ENCODE measurements at places on chromosomes 4 and X.

DNA sequence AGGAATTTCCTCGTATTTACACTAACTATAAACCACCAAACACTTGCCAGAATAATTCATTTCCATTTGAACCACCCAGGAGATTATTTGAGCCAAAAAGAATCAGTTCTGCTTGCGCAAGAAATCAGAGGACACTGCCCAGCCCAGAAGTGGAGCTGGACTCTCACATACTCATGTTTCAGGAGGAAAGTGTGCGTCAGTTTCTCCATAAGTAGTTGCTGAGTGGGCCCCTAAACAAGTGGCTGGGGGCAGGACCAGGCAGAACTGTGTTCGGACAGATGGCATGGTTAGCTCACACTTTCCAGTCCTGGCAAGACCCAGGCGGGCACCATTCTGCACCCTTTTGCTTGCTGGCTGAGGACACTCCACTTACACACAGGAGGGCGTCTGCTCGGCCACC lies 38.8 kb downstream of the BTC start:
- peak; percentile 7 for DNase-seq

GRCh38 chrX:155071694-155072280 lies 479 bp downstream of the BRCC3 start:
- no peak for DNase-seq

DNA sequence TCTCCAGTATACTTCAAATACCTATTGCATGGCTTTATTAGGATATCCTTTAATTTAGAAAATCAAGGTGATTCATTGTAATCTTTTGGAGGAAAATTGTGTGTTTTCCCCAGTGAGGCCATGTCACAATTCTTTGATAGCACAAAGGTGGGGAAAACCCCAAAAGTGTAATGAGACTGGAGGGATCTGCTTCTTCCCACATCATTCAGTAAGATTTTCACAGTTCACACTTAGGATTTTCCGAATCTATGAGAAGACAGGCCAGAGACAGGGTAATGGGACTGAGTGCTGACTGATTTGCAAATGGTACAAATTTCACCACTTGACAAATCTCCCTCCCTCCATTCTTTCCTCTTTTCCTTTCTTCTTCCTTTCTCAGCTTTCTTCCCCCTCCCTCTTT lies 181.1 kb downstream of the MGST2 start:
- no peak for DNase-seq

- DNase-seq, result peak; percentile 0
These were observed 334.9 kb upstream of the ADGRL3 start for GRCh38 chr4:60865273-60865672.

GRCh38 chr4:141711211-141711610 lies 74.8 kb downstream of the IL15 start:
- peak; percentile 60 for DNase-seq

DNA sequence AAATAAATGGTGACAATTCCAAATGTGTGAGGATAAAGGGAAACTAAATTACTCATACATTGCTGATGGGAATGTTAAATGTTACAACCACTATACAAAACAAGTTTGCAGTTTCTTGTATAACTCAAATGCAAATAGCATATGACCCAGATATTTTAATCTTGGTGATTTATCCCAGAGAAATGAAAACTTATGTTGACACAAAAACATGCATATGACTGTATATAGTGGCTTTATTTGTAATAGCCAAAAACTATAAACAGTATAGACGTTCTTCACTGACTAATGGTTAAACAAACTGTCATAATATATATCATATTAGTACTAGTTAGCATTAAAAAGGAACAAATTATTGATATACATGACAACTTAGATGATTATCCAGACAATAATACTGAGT lies 619.2 kb downstream of the PDHA2 start:
- DNase-seq, result no peak

DNA sequence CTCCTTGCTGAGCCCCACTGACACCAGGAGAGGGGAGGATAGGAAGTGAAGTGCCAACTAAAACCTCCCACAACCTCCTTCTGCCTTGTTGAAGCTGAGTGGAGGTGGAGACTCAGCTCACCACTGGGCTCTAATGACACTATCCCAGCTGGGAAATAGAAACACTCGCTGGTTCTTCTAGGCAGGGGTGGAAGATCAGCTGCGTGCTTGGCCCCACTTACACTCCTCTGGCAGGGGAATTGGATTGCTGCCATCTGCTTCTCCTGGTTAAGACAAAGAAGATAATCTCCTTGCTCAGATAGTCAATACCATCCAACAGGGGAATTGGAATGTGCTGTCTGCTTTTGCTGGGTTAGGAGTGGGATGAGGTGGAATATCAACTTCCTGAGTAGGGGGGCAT lies 392.5 kb downstream of the ZNF674 start:
- no peak for DNase-seq

Measured in iris pigment epithelial cell (primary cell).